ENCODE measurements at places on chromosomes 6 and 20.
A peak's percentile ranks its signal among the peaks of the same experiment; 100 is the strongest.

DNA sequence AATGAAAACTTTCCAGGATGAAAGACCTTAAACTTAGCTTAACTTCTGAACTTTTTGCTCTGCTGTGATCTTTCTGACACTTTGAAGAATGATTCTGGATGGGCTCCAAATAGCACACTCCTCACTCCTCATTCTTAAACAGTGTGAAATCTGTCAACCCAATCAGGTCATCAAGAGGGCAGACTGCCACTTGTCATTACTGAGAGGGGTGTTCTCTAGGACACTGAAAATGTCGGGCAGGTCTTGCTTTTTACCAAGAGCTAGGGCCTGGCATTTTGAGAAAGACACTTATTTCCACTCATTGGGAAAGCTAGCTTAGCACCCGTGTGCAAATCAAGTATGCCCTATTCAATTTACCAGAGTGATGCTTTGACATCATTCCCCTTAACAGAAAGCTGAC is 122.2 kb downstream of the MTFR2 start:
- DNase-seq: no peak

- no peak for DNase-seq
Observed at GRCh38 chr6:40444811-40445210, 142.4 kb downstream of the LRFN2 start.

GRCh38 chr6:138590796-138591709 is 91.8 kb upstream of the NHSL1 start:
- DNase-seq: peak; percentile 74

GRCh38 chr6:168599769-168600330 is 158.9 kb downstream of the SMOC2 start:
- DNase-seq: peak; percentile 55

GRCh38 chr6:89144354-89144906 is 1.4 kb upstream of the PM20D2 start:
- DNase-seq: no peak

- DNase-seq: no peak
Observed at GRCh38 chr6:3026791-3027626, 27.3 kb downstream of the NQO2 start.

All from sigmoid colon (tissue), 7 donors.